ACHN (cell line): ENCODE measurements at places on chromosomes 6 and 20.

DNA sequence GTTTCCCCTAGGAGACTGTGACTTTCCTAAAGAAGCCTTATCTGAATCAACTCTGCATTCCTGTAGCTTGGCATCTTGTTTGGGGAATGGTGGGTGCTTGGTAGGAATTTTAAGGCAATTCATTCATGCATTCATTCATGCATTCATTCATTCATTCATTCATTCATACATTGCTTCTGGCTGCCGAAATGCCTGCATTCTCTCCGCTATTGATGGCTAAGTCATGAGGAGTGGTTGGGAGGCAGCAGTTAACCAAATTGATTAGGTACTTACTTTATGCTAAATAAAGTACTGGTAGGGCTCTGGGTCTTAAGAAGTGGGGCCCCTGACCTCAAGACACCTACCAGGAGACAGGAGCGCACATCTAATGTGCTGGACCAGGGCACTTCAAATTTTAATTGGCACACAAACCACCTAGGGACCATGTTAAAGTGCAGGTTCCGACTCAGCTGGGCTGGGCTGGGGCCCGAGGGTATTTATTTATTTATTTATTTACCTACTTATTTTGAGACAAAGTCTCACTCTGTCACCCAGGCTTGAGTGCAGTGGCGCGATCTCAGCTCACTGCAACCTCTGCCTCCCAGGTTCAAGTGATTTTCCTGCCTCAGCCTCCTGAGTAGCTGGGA is 127.6 kb downstream of the ANKRD60 start:
- no peak for DNase-seq

DNA sequence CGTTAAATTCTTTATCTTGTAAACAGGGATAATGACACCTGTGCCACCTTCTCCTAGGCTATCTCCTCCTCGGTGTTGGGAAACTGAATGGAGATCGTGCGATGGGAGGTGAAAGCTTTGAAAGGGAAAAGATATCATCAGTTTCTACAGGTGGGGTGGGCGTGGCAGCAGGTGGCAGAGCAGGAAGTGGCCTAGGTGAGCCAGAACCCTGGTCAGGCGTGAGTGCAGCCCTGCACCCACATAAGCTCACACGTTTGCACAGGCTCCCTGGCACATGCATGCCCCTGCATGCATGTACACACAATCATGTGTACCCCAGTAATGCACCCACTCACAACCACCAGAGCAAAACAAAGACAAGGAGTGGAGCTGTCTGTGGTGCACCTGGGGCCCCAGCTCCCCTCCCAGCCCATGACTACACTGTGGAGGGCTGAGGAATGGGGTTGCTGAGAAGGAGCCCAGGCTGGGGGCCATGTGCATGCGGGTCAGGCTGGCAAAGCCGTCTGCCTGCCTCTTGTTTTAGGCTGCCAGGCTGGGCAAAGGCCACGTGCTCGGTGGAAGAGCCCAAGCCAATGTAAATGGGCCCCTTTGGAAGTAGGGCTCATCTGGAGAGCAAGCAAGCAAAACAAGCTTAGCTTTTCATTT is 61.5 kb downstream of the TFAP2C start:
- no peak for DNase-seq

- DNase-seq = no peak
Measured at GRCh38 chr6:166317261-166318212, 9.3 kb upstream of the PRR18 start.

- DNase-seq = no peak
Measured at GRCh38 chr20:37299718-37300528, 10.5 kb downstream of the MANBAL start.

- DNase-seq = no peak
Measured at GRCh38 chr6:152986978-152987377, 4.1 kb upstream of the FBXO5 start.

DNA sequence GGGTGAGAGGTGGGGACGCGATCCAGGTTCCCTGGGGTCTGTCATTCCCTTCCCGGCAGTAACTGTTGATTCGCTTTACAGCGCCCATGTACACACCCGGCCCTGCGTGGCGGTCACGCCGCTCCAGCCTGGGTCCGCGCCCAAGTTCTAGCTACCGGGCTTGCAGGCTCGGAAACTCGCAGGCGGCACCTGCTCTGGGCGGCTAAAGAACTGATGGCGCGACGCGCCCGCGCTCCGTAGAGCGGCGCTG is 1.4 kb upstream of the POU3F2 start:
- DNase-seq = peak; percentile 51

DNA sequence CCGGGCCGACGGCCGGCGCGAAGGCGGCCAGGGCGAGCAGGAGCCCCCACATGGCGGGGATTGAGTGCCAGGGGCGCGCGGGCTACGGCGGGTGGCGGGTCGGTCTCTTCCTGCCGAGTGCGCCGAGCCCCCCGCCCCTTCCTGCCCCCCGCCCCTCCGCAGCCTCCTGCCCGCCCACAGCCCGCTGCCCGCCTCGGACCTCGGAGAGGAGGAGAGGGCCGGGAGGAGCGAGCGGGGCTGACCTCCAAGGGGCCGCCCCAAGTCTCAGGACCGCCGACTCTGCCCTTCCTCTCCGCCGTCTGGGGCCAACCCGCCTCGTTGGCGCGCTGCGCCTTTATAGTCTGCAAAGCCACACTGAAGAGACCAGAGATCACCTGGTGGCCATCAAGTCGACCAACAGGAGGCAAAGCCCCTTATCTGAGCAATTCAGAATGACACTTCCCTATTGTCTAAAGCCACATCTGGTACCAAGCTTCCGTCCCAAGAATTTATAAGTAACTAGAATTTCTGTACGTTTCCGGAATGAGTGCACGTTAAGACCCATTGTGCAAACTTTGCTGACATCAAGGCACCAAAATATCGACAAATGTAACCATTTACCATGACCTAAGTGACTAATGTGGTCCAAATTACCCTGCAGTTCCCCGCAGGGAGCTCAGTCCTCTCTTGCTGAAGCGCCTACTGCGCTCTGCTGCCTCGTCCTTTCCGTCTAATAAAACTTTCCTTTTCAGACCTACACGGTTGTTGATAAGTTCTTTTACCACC is at the start of gene CPXM1:
TSS of gene CPXM1 (minus strand) at position 107 of the 765 bp plus-strand sequence. CDS start at position 52, 55 bp downstream.
- DNase-seq = no peak

- DNase-seq = no peak
Measured at GRCh38 chr6:167643223-167643622, 183.5 kb upstream of the AFDN start.

DNA sequence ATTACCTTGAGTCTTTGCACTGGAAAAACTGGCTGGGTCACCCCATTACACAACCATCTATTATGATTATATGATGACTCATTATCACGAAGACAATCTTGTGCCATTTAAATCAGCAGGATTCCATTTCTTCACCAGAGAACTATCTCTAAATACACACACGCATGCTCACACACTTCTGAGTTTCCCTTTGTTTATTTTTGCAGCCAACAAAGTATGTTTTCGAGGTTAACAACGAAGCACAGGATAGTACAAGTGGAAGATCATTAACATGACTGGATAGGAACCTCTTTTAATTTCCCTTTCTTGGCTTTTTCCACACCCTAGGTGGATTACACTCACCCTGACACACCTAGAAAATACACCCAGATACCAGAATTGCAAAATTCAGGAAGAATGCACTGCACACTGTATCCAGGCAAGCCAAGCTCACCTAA is 18.9 kb downstream of the PERP start:
- peak; percentile 15 for DNase-seq

GRCh38 chr6:131924881-131925474 is 26.2 kb downstream of the CCN2 start:
- DNase-seq = peak; percentile 63

- no peak for DNase-seq
Measured at GRCh38 chr6:29831776-29832175, 4.2 kb downstream of the HLA-G start.

- DNase-seq = no peak
Measured at GRCh38 chr6:130517444-130517931, 151.7 kb downstream of the TMEM200A start.

DNA sequence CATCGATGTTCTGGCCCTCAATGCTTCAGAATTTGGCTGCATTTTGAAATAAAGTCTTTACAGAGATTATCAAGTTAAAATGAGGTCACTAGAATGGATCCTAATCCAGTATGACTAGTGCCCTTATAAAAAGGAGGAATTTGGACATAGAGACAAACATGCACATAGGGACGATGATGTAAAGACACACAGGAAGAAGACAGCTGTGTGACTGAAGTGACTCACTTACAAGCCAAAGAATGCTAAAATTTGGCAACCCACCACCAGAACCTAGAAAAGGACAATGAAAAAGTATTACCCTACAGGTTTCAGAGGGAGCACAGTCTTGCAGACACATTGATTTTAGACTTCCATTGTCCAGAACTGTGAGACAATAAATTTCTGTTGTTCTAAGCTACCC is 322.8 kb upstream of the GJE1 start:
- no peak for DNase-seq

- no peak for DNase-seq
Measured at GRCh38 chr6:163744256-163744925, 329.9 kb downstream of the QKI start.

DNA sequence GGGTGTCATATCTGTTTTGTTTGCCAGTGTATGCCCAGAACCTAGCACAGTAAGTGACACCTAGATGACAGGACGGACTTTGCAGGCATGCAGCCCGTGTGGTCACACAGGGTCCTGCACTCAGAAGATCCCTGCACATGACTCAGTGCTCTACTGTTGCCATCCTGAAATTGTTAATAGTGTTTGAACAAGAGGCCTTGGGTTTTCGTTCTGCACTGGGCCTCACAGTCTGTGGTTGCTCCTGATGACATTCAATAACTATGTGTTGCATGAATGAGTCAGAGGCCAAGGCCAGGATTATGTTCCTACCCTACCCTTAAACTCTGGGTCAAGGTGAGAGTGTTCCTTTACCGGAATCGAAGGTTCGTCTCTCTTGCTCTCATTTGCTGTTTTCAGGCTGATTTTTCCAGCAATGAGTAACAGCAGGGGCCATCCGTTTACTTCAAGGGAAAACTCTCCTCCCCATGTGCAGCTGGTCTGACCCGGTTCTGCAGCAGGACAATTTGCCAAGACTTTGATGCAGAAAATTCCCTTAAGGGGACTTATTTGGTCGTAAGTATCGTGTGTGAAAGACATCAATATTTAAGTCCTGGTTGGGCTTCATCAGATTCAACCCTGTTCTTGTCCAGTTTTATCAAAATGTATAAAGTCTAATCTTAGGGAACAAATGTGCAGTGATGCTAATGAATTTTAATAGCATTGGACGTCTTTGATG is 13.0 kb upstream of the PFDN4 start:
- no peak for DNase-seq

DNA sequence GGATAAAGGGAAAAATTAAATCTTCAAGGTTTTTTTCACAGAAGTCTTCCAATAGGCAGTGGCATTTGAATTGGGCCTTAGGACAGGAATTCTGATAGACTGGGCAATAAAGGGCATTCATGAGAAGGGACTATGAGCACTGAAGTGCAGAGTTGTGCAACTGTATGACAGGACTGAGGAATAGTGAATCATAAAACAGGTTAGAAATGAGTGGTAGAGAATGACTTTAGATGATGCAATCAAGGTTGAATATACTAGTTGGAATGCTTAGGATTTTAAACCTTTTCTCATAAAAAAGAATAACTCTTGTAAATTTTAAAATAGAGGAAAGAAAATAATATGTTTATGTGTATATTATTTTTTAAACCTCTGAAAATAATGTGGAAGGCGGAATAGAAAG is 944.7 kb downstream of the PHF3 start:
- DNase-seq = peak; percentile 29
